IPS DF 6.9 (cell line): ENCODE measurements at places on chromosomes 7 and 10.
A peak's percentile ranks its signal among the peaks of the same experiment; 100 is the strongest.

- DNase-seq, result no peak
These were observed 91.0 kb upstream of the FAM20C start for GRCh38 chr7:101146-102046.

DNA sequence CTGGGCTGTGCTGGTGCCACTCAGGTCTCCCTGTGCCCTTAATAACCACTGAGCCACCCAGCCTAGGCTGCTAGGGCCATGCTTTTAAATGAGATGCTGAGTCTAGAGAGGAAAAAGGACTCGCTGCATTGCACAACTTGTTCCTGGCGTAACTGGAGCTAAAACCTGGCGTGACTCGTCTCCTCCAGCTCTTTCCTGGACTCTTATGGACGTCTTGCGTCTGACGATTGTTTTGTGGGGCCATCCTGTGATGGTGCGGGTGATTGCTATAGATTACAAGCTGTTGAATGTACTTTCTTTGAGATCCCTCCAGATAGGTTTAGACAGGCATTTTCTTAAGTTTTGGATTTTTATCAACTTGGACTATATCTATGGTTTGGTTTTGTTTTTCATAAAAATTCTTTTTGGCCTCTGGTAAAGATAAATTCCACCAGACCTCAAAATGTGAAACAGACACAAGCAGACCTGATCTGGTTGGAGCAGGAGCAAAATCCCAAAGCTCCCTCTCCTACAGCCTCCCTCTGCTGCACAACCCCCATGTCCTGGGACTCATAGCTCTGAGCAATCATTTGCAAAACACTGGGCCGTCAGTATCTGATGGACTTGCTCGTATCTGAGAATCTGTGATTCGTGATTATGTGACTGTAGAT is 230.3 kb downstream of the ARHGAP12 start:
- no peak for DNase-seq

- DNase-seq, result no peak
These were observed 869.4 kb downstream of the TYW1 start for GRCh38 chr7:67866054-67866453.

- no peak for DNase-seq
These were observed 23.1 kb upstream of the SAR1A start for GRCh38 chr10:70193391-70193844.

DNA sequence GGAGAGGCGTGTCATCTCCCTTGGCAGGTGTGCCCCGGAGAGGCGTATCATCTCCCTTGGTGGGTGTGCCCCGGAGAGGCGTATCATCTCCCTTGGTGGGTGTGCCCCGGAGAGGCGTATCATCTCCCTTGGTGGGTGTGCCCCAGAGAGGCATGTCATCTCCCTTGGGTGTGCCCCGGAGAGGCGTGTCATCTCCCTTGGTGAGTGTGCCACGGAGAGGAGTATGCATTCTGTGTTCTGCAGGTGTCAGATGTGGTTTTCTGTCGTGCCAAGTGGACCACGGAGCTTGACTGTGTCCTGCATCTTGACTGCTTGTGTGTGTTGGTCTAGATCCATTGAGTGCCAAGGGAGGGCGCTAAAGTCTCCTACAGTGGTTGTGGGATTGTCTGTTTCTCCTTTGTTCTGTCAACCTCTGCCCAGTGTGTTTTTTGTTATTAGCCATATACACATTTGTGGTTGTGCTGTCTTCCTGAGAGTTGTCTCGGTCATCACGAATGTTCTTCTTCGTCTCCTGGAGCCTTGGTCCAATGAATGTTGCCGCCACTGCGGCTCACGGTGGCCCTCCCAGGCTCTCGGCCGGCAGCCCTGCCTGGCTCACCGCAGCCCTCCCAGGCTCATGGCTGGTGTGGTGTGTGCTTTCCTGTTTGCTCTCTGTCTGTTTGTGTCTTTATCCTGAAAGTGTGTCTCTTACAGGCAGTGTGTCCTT is 96.8 kb downstream of the INPP5A start:
- no peak for DNase-seq

- DNase-seq, result no peak
These were observed 54.7 kb upstream of the LSM8 start for GRCh38 chr7:118129041-118129795.

DNA sequence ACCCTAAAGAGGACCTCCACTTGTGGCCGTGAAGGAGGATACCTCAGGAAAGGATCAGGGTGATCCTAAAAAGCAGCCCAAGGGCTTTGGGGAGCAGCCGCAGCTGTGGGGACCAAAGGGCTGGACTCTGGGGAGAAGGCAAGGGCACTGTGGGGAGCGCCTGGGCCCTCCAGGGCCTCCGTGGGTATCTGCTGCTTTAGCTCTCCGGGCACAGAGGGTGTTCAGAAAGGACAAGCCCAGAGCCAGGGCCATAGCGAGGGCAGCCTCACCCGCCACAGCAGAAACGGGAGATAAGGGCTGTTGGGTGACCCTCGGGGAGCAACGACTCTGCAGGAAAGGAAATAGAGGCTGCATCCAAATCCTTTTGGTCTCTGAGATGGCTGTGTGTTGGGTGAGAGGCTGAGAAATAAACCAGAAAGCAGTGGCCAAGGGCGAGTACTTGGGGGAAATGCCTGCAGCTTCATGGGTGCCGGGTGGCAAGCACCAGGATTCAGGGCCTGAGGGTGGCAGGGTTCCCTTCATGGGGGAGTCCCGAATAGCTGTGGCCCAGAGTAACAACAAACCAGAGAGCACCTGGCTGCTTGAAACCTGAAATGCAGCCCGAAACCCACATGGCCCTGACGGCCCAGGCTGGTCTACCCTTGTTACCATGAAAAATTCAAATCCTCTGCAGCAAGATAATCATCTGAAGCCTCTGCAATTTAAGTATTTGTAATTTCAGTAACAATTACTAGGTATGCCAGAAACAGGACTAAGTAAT is 95.2 kb downstream of the VIPR2 start:
- DNase-seq, result no peak

- DNase-seq, result no peak
These were observed 459 bp downstream of the SUGCT start for GRCh38 chr7:40135317-40135610.

DNA sequence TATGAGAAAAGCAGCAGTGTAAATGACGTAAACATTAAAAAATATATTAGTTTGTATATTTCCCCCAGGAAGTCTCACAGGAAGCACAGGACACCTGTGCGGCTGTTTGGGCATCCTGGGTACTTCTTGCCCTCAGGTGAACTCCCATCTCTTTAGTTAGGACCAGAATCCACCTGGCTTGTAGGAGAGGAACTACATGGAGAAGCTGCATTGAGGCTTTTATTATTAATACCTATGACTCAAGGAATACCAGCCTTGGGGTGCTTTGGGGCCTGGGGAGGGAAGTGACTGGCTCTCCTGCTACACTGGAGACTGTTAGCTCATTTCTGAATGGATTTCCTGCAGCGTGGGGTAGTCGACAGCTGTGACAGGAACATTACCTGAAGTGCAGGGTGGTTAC is 40.0 kb upstream of the GSDME start:
- DNase-seq, result no peak

GRCh38 chr10:113534423-113534822 is 18.4 kb upstream of the HABP2 start:
- no peak for DNase-seq

GRCh38 chr7:133853706-133854276 is 273.3 kb upstream of the LRGUK start:
- peak; percentile 33 for DNase-seq

- no peak for DNase-seq
These were observed 10.0 kb downstream of the FRG2B start for GRCh38 chr10:133616371-133617130.

- DNase-seq, result no peak
These were observed 2.2 kb upstream of the SAP25 start for GRCh38 chr7:100575746-100576383.

DNA sequence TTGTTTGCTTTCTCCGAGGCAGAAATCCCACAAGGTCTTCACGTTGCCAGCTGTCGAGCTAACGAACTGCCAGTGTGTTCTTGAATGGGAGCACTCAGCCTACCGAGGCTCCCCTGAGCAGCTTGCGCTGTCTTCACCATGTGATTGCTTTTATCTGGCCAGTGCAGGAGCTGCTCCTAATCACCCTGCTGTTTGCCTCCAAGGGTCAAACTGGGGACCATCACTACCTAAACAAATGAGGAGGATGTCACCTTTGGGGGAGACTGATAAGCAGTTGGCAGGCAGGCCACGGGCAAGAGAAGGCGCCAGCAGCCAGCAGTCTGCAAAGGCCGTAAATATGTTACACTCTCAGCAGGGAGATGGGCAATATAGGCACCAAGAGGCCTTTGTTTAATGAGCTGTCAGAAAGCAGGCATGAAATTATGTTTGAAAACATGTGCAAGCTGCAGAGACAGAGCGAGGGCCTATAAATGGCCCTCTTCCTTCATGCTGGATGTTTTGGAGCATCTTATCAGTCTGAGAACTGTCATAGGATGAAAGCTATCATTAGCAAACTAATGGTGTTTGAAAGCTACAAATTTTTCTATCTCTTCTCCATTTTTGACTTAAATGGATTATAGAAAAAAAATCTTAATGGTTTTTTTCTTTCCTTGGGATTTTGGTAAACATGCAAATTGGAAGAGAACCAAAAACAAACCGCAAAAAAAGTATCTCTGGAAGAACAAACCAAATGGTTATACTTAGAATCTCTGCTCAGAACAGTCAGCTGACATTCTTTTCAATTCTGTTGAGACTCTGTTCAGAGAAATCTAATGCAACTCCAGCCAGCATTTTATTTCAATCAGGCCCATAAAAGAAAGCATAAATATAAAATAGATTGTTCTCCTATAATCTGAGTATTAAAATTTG is 267.3 kb upstream of the NPVF start:
- DNase-seq, result no peak

DNA sequence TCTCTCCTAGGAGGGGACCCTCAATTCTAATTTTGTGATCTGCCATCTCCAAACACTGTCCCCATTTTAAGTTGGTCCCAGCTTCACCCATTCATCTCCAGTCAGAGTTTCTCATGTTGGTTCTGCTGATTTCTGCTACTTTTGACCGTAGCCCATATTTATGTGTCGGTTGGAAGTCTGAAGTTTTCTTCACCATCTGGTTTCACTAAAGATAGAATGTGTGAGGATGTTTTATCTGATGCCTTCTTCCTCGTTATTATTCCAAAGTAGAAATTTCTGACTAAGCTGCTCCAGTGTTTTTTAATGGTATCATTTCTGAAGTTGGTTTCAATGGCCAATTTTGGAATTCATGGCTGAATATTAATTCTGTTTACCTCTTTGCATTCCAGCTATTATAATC is 21.3 kb upstream of the IFIT2 start:
- DNase-seq, result no peak

DNA sequence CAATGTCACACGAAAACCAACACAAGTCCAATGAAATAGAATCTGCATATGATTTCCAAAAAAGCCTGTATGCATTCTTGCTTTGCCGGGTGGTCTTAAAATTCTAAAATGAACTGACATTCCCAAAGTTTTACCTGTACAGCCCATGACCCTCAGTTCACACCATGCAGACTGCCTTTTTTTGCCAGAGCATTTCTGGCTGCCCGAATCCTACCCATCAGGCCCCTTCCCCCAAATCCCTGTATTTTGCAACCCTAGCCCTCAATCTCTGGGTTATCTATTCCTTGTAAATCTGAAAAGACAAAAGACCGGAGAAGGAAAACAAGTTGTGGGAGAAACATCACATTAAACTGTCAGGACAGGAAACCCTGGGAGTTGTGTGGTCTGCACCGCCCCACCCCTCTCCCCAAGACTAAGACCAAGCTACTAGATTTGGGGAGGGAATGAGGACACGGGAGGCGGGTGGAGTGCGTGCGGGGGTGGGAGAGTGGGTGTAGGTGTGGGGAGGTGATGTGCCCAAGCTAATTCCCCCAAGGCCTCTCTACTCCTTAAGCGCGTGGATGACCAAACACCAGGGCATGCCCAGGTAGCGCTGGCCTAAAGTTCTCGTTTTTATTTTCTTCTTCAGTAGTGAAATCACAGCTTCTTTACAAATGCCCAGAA is 1.4 kb downstream of the JCAD start:
- DNase-seq, result no peak

DNA sequence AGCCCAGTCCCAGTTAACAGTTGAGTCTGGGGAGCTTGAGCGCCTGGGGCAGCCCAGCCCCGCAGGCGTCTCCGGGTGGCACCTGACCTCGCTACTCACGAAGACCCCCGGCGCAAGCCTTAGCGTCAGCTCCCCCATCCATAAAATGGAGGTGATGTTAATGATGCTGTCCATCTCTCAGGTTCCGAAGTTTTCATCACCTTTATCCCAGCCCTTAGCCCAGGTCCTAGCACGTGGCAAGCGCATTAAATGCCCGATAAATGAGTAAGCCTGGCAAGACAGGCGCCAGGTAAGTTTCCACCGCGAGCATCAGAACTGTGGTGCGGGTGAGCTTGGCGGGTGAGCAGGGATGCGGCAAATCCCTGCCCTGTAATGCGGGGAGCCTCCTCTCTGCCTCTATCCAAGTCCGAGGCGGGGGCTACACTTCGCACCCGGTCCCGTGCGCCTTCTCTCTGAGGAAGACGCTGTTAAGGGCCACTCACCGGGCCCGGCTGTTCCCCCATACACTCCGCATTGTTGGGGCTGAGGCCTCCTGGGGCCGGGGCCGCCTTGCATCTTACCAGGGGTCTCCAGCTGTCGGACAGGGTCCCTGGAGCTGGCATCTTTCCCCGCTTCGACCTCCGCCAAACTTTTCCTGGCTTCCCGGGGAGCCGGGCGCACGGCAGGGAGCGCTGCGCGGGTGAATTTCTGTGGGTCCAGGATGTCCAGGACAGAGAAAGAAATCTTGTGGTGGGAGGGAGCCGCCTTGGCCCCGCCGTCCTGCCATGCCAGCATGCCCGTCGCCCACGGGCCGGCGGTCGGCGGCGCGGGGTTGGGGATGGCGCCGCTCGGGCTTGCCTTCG is 444 bp downstream of the NKX1-2 start:
- DNase-seq, result no peak
